ENCODE measurements at places on chromosomes 5 and 9. TPM values are rescaled to one million over a fixed set of nuclear protein-coding genes. Genes with fewer than 3 reads are reported as not detected.

Gene LOX
- 874 TPM for total RNA-seq

Gene CTNND2
- under 0.01 TPM for total RNA-seq

Gene ANKDD1B
- 1.6 TPM for total RNA-seq

Gene SLC34A3
- not detected for total RNA-seq

Gene IFNB1
- total RNA-seq = 0.30 TPM

Gene FBXL7
- total RNA-seq = 5.3 TPM

Gene ADAMTS12
- 179 TPM for total RNA-seq

Gene SURF4
- 608 TPM for total RNA-seq

Gene EPB41L4B
- total RNA-seq = not detected

Gene DAB2
- total RNA-seq = 76.8 TPM

Gene TMEM215
- not detected for total RNA-seq

Gene COL23A1
- total RNA-seq = not detected

Gene OCLN
- 0.59 TPM for total RNA-seq

Gene GRXCR2
- not detected for total RNA-seq

Gene GDNF
- 1.2 TPM for total RNA-seq

Gene ADAMTS13
- 2.8 TPM for total RNA-seq

Gene ASTN2
- total RNA-seq = 10.6 TPM

Gene ADRA1B
- under 0.01 TPM for total RNA-seq

Gene MEGF10
- 0.14 TPM for total RNA-seq

Gene GARNL3
- 3.5 TPM for total RNA-seq

Gene MLANA
- 0.05 TPM for total RNA-seq

Gene NR2F1-AS1
- total RNA-seq = 15.4 TPM

Gene ARID3C
- not detected for total RNA-seq

Gene IRX2
- total RNA-seq = not detected

Gene LYRM7
- 9.1 TPM for total RNA-seq

Gene POLK
- 43.9 TPM for total RNA-seq

Gene SHROOM1
- 2.1 TPM for total RNA-seq

Gene PTGS1
- total RNA-seq = 2.6 TPM

Gene SPATA31A3
- not detected for total RNA-seq

Gene PCDHB15
- 0.28 TPM for total RNA-seq

Gene PPP1R26
- total RNA-seq = 10.4 TPM

Gene SPINK4
- not detected for total RNA-seq

Gene AGXT2
- not detected for total RNA-seq

Gene PAX5
- total RNA-seq = not detected

Gene SNCAIP
- 13.1 TPM for total RNA-seq

Gene DRD1
- not detected for total RNA-seq

Gene BTNL8
- total RNA-seq = not detected

Gene TPPP
- total RNA-seq = 0.37 TPM

Gene IFNA2
- not detected for total RNA-seq

Gene PCDHB5
- 1.8 TPM for total RNA-seq

Gene HSD17B4
- 255 TPM for total RNA-seq

Gene TAF11L10
- total RNA-seq = not detected

Gene RPL35
- 1,871 TPM for total RNA-seq

Gene MAML1
- 9.9 TPM for total RNA-seq

Gene GNPDA1
- 81.7 TPM for total RNA-seq

All from smooth muscle cell of the umbilical artery (primary cell).